ENCODE measurements at places on chromosomes 7 and 10.
A peak's percentile ranks its signal among the peaks of the same experiment; 100 is the strongest.

GRCh38 chr10:67308912-67309311 is 383.1 kb downstream of the LRRTM3 start:
- no peak for DNase-seq

- no peak for DNase-seq
These were observed 509.9 kb downstream of the PARD3 start for GRCh38 chr10:34305189-34305588.

GRCh38 chr10:6274484-6274883 is 71.8 kb downstream of the PFKFB3 start:
- no peak for DNase-seq

GRCh38 chr7:90409667-90410066 is 6.4 kb downstream of the CLDN12 start:
- DNase-seq: no peak

GRCh38 chr7:130865408-130866236 is 131.6 kb upstream of the KLF14 start:
- DNase-seq: no peak

DNA sequence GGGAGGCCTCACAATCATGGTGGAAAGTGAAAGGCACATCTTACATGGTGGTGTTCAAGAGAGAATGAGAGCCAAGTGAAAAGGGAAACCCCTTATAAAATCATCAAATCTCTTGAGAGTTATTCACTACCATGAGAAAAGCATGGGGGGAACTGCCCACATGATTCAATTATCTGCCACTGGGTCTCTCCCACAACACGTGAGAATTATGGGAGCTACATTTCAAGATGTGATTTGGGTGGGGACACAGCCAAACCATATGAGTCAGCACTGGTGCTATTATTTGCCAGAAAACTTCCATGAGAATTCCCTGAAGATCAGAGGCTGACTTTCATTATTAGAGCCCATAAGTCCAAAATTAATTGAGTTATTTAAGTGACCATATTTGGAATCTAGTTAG is 1001.2 kb upstream of the POT1 start:
- no peak for DNase-seq

DNA sequence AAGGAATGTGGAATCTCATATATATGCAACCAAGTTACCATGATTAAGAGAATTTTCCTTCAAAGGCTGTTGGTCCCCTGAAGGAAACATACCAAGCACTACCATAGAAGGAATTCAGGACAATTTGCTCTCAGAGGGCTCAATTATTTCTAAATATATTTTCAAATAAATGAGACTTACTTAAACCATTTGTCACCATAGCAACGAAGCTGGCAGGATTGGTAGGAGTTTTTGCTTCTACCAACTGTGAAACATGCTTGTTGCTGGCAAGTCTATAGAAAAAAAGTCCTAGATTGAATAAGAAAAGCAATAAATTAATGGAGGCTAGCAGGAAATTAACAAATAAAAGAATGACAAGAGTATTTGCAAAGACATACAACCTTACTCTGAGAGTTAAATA is 156.9 kb upstream of the NPSR1 start:
- no peak for DNase-seq

- DNase-seq: no peak
These were observed 185.4 kb downstream of the DNAJB6 start for GRCh38 chr7:157522189-157522588.

DNA sequence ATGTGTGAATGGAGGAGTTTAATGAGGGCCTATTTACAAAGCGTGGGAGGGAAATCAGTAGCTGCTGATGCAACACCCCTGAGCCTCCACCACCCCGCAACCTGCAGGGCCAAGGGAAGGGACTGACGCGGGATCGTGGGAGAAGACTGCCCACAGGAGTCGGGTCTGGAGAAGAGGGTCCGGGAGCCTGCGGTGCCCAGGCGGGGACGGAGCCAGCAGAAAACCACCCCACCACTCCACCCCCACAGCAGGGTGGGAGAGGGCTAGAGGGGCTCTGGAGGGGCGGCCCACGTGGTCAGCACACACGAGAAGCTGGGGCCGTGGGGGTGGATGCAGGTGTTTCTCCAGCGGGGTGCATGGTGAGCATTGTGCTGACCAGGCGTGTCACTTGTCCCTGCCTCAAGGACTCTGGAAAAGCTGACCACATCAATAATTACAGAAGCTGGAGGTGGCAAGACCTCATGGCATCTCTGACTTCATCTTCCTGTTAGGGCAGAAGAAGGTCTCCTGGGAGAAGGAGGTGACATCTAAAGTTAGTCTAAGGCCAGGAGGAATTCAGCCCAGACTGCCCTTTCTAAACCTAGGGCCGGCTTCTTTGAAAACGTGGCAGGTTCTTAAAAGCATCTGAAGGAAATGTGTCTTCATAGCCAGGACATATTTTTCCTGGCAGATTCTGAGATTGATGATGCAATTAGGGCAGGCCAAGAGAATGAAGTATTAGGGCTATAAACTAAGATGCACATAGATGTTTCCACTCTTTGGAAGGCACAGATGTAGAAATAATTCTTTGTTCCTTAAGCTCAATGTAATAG is 150.9 kb downstream of the RGS10 start:
- DNase-seq: no peak

GRCh38 chr7:38881947-38882684 is 26.9 kb downstream of the VPS41 start:
- DNase-seq: no peak

DNA sequence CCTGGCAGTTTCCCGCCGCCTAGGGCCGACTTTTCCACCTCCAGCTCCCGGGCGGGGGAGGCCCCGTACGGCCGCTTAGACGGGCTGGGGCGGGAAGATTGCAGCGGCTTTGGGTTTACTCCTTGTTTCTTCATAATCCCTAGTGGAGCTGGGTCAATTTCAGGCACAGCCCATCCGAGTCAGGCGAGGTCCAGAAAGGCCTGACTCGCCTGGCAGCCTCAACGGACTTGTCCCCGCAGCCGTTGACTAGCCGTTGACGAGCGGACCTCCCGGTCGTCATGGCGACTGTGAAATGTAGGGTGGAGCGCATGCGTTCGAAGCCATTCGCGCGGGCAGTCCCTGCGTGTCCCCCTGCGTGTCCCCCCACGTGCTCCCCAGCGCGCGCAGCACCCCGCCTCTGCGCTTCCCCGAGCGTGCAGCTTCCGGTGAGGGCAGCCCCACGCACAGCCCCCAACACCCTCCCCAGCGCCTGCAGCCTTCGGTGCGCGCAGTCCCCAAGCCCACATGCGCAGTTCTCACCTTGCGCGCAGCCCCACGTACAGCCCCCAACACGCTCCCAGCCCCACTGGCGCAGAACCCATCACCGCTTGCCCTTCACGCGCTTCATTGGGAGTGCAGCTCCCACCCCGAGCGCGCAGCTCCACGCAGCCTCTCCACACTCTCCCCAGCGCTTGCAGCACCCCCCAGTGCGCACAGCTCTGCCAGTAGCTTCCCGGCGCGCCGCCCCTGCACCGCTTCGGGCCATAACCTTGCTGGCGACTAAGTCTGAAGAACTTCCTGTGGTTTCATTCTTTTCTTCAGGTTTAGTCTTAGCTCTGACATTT is 67.8 kb downstream of the TBX20 start:
- DNase-seq: peak; percentile 43

- DNase-seq: no peak
These were observed 69.5 kb downstream of the HIBADH start for GRCh38 chr7:27593226-27593625.

DNA sequence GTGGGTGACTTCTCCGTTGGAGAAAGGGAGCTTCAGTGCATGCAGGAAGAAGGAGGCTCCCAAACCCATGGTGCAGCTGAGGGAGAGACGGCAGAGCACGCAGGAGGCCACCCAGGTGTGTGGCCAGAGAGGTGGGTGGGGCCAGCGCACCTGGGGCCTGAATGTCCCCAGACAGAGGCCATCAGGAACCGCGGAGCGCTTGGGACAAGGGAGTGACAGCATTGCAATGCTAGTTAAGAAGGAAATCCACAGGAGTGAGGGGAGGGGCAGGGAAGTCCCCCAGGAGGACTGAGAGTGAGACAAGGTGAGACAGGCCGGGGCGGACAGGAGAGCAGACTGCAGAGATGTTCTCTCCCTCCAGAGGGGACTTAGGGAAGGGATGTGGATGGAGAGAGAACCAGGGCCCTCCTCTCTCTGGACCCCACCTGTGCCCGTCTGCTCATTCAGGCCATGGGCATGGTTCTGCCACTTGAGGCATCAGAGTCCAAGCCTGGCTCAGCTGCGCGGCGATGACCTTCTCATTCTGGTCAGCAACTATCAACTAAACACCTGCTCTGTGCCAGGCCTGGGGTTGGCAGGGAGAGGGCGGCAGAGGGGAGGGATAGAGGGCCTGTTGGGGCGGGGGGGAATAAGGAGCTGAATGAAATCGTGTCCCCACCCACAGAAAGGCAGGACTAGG is 69.4 kb upstream of the COL13A1 start:
- DNase-seq: peak; percentile 69

DNA sequence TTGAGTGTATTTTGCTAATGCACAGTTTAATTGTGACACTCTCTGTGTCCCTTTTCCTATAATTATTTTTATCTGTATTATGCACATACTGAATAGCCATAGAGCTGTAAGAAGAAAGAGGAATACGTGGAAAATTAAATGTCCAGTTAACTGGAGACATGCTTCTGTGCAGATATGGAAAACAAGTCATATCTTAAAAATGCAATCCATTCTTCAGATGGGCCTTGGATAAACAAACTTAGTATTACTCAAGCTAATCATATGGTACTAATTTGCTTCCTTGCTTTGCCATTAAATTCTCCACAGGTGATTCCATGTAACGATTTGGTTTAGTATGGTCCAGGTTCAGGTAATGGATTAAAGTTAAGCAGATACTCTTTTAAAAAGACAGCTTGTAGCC is 201.2 kb upstream of the CELF2 start:
- DNase-seq: no peak

- no peak for DNase-seq
These were observed 5.4 kb upstream of the HSPB1 start for GRCh38 chr7:76296743-76297740.

- no peak for DNase-seq
These were observed 32.8 kb downstream of the UBTD1 start for GRCh38 chr10:97531401-97531986.

DNA sequence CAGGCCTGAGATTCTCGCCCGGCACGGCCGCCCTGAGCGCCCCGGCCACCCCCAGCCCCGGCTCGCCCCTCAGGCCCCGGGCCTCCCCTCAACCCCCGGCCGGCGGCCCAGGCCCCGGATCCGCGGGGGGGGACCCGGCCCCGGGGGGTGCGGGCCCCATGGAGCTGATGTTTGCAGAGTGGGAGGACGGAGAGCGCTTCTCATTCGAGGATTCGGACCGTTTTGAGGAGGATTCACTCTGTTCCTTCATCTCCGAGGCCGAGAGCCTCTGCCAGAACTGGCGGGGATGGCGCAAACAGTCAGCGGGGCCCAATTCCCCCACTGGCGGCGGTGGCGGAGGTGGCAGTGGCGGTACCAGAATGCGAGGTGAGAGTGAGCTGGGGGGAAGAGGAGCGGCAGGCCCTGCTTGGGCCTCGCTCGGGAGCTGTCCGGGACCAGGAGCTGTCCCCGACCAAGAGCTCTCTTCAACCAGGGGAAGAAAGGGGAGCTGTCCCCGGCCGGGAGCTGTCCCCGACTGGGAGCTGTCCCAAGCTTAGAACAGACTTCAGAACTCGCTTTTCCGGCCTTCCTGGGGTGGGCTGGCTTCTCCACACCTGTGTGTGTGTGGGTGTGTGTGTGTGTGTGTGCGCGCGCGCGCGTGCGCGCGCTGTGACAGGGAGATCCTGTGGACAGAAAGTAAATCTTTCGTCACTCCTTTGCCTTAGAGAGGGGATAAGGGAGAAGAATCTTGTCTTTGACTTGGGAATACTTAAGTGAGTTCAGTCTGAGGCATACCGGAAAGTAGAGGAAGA is 510 bp downstream of the ZSWIM8 start:
- DNase-seq: peak; percentile 28

GRCh38 chr10:24113901-24114300 is 95.0 kb upstream of the KIAA1217 start:
- DNase-seq: no peak

DNA sequence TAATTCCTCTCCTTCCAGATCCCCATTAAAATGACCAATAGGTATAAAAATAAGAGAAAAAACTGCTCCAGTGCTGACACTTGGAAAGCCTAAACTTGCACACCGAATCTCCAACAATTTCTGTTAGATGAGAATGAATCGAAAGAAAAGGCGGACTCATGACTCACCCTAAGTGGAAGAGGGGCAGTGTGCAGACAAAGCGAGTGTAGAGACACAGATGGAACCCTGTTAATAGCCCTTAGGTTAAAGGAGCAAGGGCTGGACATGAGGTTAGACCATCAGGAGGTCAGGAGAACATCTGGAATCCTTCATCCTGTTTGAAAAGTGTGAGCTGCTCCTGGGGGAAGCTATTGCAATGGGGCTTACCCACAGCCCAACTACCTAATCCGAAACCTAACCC is 103.4 kb upstream of the GLI3 start:
- DNase-seq: no peak

DNA sequence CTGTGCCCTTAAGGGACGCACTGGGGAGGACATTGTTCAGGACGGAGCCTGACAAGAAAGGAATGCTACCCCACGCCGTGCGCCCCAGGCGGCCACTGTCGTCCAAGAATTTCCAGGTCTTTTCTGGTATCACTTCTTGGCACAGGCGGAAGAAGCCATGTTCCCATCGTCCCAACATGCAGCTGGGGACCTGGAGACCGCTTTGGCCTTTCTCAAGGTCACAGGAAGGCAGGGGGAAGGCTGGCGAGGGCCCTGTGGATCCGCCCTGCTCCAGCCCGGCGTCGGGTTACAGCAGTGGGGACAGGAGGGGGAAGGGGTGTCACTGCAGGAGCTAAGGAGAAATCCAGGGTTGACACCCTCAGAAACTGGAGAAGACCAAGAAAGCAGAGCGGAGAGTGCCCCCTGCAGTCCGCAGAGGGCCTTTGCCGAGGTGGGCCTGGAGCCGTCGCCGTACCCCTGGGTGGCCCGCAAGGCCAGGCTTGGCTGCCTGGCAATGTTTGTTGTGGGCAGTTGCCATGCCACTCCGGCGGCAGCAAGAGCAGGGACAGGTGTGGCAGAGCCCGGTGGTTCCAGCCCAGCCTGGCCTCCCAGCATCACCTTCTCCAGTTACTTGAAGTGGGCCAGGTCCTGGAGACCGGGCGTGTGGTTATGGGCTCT is 104.1 kb downstream of the LHPP start:
- DNase-seq: peak; percentile 57

GRCh38 chr7:133355325-133355708 is 102.4 kb downstream of the EXOC4 start:
- no peak for DNase-seq

GRCh38 chr10:23035569-23035968 is 59.8 kb upstream of the MSRB2 start:
- no peak for DNase-seq

- peak; percentile 59 for DNase-seq
These were observed 1.8 kb upstream of the CCDC6 start for GRCh38 chr10:59907918-59908807.

DNA sequence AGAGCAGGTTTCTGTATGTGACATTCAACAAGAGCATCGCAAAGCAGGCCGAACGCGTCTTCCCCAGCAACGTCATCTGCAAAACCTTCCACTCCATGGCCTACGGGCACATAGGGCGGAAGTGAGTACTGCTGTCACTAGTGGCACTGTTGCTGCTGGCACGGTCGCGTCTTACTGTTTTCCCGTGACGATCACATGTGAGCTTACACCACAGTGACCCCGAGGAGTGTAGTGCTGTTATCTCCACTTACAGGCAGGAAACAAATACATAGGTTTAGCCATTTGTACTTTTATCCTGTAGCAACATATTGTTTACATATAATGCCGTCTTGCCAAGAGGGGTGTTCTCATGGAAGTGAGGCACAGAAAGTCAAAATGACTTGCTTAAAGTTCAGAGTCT is 25.4 kb downstream of the FBH1 start:
- DNase-seq: no peak

GRCh38 chr7:1446620-1447032 is 12.6 kb downstream of the MICALL2 start:
- DNase-seq: no peak

GRCh38 chr7:128257458-128257857 is 16.4 kb downstream of the LEP start:
- DNase-seq: no peak
